ENCODE measurements at places on chromosomes 5 and 9.

DNA sequence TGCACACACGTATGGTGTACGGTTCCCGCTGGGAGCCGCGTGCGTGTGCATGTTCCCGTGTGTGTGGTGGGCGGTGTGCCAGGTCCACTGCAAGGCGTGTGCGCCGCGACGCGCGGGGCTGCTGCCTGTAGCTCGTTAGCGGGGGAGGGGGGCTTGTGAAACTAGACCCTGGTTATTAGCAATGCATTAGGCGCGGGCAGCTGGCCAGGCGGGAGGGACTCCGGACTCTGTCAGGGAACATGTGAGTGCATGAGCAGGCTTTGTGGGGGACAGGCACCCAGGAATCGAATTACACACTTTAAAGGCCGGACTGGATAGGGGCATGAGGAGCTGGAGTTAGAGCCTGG, 32.2 kb upstream of the ENHO start:
- DNase-seq: no peak

DNA sequence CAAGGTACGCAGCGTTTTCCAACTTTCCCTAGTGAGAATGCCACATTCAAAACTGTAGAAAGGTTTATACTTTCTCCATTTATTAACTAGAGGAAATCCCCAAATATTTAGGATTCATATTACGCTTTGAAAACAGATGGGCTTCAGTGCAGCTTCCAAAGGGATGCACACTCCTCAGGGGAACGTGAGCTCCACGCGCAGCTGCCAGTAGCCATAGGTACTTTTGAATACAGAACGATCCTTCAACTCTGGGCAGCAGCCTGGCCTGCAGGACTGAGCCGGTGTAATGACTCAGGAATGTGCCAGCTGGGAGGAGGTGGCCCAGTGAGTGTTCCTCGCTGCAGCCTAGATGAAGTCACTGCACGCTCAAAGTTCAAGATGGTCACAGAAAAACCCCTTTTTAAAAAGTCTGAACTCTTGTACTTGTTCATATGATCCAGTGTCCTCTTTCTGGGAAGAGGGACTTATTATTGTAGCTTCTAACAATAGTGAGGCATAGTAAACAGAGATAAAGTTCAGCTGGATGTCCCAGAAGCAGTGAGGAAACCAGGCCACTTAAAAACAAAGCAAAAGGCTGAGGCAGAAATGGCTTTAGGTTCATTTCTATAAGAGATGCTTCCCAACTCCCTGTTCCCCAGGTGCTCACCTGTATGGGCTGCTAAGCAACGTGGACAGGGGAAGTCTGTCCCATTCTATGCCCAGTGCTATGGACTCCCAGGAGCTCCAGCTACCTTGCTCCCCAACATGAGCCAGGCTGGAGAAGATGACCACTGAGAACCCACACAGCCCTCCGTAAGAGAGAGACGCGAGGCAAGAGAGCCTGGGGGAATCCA, 130.0 kb downstream of the LHFPL2 start:
- peak; percentile 90 for DNase-seq

DNA sequence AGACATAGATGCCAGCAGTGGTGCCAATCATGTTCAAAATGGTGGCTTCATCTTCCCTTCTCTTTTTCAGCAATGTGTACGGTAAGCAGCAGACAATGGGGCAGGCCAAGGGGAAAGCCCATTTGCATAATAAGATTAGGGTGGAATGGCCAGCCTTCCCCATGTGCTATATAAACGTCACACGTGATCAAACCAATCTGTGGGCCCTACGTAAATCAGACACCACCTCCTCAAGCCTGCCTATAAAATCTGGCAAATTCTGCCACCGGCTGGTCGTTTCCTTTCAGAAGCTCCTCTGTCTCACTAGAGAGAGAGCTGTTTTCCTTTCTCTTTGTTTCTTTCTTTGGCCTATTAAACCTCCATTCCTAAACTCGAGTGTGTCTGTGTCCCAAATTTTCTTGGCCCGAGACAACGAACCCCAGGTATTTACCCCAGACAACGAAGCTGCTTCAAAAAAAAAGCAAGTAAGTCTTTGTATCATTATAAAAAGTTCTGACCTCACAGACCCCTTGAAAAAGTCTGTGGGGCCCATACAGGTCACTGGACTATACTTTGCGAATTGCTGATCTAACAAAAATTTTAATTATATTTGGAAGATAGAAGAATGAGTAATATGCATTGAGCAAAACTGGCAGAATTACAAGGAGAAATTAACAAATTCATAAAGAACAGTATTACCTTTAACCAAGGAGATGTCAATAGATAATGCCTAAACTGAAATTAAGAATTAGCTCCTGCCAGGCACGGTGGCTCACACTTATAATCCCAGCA, 15.2 kb downstream of the ZBTB5 start:
- DNase-seq: no peak

GRCh38 chr5:96595300-96596090, 66.7 kb upstream of the CAST start:
- peak; percentile 19 for DNase-seq

GRCh38 chr5:68114378-68115040, 101.0 kb upstream of the PIK3R1 start:
- DNase-seq: peak; percentile 83

DNA sequence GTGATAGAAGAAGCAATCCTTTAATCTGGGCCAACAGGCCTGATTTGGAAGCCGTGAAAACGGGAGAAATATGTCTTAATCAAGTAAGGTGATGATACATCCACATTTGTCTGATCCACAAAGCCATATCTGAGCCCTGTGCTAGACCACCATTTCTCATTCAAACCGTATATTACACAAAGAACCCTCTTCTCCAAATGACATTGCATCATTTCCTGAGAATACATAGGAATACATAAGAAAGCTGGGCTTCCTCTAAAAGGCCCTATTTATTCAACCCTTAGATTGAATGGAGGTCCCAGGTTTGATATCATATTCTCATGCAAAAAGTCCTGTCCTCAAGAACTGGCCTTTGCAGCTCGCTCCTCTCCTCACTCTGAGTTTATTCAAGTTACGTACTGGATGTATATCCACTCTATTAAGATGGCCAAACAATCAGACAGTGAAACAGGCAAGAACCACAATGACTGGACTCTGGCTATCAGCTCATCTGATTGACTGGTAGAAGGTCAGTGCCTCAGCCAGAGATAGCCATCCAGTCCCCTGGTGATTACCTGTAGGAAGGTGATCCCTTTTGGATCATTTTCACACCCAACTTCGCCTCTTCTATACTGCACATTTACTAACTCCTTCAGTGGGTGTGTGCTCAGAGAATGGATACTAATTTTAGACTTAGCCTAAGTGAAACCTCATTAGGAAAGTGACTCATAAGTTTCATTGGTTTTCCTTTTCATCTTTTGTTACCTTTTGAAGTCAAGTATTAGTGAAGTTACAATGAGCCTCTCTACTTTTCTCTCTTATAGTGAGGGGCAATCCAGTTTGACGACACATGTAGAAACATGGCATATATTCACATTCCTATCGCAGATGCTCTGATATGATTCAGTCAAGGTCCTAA, 167.6 kb upstream of the WWC1 start:
- DNase-seq: no peak

DNA sequence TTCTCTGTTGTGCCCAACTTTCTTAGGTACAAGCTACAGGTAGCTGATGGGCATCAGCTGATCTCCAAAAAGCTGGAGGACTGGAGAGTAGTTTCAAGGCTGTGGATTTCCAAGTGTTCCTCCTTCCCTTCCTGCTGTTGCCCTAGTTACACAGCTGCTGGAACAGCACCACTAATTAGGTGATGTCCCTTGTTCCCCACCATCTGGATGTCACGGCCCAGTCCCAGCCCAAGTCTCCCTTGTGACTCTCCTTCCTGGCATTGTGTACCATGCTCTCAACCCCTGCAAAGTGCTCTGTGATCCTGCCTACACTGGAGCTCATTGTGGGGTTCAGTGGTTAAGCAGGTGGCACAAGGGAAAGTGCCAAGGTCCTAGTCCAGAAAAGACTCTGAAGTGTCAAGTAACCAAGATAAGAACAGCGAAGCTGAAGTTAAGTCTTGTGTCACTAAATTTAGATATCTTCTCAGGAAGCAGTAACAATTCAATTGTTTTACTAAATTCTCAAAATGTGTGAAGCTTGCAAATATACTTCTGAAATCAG, 604.5 kb downstream of the ISL1 start:
- no peak for DNase-seq

GRCh38 chr9:76700916-76701315, 63.3 kb upstream of the PCA3 start:
- DNase-seq: no peak

DNA sequence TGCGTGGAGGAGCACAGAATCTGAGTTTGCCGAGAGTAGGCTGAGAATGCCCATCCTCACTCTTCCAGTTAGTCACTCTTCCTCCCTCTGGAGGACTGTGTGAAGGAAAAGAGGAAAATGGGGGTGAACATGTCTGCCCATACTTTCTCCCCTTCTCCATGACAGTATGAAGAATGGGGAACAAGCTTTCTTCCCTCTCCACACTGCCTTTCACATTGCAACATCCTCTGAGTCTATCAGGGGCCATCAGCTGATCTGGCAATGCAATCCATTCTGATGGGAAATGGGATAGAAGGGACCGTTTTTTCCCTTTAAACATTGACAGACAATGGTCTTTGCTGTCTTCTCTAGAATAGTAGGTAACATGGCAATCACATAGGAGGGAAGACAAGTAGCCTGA, 56.8 kb downstream of the UGCG start:
- DNase-seq: no peak

- DNase-seq: no peak
Observed at GRCh38 chr5:108079753-108080152, 302.1 kb downstream of the FBXL17 start.

DNA sequence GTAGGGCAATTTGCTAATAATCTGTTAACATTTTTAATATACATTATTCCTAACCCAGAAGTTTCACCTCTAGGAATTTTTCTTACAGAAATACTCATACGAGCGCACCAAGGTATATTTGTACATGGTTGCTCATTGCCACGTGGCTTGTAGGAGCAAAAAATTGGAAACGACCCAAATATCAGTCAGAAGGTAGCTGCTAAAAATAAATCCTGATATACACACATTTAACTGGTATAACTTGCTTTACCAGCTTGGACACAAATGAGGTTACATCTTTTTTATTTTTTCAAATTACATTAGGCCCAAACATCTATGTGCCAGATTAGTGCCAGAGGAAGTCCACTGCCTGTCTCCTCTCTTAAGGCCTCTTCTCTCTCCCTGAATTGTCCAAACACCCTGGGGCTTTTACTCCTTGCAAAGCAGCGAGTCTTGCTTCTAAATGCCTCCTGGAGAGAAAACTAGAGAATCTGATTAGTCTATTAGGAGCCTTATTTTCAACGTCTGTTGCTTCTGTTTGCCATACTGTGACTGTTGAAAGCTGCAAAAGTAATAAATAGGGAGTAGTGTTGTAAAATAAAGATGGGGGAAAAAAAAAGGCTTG, 92.0 kb upstream of the SSBP2 start:
- no peak for DNase-seq

- no peak for DNase-seq
Observed at GRCh38 chr5:51559339-51559738, 176.1 kb downstream of the ISL1 start.

- DNase-seq: no peak
Observed at GRCh38 chr9:14272927-14273528, 40.9 kb downstream of the NFIB start.

DNA sequence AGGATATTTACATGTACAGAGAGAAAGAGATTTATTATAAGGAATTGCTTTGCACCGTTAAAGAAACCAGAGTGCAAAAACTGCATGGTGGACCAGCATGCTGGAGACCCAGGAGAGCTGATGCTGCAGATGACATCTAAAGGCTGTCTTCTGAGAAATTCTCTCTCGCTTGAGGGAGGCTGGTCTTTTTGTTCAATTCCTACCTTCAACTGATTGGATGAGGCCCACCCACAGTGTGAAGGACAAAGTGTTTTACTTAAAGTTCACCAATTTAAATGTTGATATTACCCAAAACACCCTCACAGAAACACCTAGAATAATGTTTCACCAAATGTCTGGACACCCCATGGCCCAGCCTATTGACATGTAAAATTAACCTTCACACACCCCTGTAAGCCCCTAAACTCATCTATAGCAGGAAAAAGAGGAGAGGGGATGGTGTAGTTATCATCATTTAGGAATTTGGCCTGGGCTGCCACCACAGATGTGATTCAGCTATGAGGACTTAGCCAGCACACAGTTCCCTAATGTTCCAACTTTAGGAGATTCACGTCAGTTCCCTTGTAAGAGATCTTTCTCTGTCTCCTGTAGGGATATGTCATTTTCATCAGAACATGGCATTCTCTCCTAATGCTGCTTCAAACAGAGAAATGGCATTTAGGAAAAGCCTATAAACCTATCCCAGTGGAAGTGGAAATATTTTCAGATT, 358.2 kb upstream of the TLE4 start:
- DNase-seq: peak; percentile 41

DNA sequence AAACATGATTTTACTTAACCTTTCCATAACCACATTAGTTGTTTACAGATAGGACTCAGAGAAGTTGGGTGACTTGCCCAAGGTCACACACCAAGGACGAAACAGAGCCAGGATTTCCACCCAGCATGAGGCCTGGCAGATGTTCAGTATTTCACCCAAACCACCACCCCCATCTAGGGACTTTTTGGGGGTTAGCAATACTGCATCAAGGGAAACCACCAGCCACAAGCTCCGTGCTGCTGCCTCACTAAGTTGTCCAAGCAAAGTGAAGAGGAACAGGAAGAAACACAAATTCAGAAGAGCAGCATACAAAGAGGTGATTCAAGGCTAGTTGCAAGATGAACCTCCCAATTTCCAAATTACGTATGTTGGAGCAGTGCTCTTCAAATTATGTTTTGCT, 219.6 kb upstream of the RORB start:
- DNase-seq: no peak

- no peak for DNase-seq
Observed at GRCh38 chr9:75139201-75139600, 50.9 kb downstream of the OSTF1 start.

GRCh38 chr5:127400539-127400938, 109.9 kb downstream of the MEGF10 start:
- DNase-seq: no peak

DNA sequence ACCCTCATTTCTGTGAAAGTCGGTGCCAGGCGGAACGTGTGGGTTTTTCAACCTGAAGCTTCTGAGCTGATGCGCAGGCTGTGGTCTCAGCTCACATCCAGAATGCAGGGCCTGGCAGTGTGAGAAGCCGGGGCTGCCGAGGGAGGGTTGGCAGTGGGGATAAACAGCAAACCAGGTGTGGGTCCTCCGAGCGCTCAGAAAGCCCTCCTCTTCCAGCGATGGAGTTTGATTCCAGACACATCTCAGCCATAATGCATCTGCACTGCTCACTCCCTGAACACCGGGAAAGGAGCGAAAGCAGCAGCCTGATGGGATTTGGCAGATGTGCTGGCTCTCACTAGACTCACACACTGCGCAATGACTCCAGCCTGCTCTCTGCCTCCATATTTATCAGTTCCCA, 280.1 kb downstream of the HSPA4 start:
- no peak for DNase-seq

DNA sequence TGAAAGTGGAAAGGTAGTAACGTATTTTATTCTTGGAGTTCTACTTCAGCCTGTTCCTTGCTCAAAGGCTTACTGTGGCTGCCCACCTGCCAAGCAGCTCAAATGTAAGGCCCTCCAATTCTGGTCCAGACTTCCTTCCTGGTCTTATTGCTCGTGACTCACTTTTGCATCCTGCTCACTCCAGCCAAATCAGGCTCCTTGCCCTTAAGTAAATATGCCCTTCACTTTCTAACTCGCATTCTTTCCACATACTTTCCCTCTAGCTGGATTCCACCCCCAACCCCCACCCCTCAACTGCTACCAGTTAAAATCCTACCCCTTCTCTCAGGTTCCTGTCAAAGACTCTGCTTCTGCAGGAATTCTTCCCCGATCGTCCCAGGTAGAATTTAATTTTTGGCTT, 96.6 kb downstream of the GALNT10 start:
- DNase-seq: peak; percentile 93

- DNase-seq: no peak
Observed at GRCh38 chr9:110984890-110985437, 53.3 kb downstream of the LPAR1 start.

Measured in fibroblast of skin of back (primary cell).